ENCODE measurements at places on chromosomes 5 and 9. TPM values are rescaled to one million over a fixed set of nuclear protein-coding genes. Genes with fewer than 3 reads are reported as not detected.

GRCh38 chr9:37994639-37995347 is 74.2 kb downstream of the SHB start:
- no peak for DNase-seq

DNA sequence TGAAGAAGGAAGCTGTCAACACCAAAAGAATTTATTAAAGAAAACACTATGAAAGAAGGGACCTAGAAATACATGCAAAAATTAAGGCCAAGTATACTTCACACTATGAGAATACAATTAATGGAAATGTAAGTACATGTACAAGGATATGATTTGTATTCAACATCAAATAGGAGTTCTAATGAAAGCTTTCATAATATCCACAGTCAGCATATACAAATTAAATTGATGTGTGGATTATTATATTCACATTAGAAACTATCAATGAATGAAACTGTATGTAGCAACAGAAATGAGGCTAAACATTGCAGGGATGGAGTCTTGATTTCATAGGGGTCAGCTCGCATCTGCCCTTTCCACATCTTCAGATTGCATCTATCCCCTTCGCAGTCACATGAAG is 401.5 kb downstream of the CTNND2 start:
- DNase-seq = no peak

- no peak for DNase-seq
These were observed 262.9 kb downstream of the PIK3R1 start for GRCh38 chr5:68478301-68479095.

- DNase-seq = no peak
These were observed 222.5 kb downstream of the NXNL2 start for GRCh38 chr9:88757406-88758010.

- DNase-seq = no peak
These were observed 717.9 kb upstream of the WWC1 start for GRCh38 chr5:167573370-167574127.

DNA sequence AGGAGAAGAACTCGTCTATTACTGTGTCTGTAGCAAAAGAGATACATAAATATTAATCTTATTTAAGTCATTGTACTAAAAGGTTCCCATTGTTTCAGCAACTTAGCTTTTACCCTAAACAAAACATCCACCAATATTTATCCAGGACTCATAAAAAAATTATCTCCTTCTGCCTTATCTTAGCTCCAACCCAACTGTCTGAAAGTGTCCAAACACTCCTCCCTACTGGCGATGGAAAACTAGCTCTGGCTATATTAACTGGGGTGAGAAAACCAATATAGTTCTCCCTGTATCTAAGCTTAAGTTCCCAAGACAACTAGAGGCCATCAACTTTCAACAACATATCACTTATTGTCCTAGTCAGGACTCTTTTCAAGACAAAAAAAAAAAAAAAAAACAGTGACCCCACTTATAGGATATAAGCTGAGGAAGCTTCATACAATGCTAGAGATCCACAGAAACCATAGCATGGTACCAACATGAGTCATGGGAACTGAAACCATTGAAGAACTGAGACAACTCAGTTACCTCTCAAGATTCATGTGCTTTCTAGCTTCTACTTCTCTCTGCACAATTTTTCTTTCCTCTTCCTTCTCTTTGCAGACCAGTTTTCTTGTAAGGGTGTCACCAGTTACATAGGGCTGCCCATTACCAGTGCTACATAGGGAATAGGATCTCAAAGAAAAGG is 150.7 kb upstream of the RASA1 start:
- DNase-seq = no peak

GRCh38 chr9:106277966-106278365 is 583.6 kb downstream of the TMEM38B start:
- no peak for DNase-seq

GRCh38 chr5:65588694-65589093 is 25.6 kb downstream of the PPWD1 start:
- no peak for DNase-seq

DNA sequence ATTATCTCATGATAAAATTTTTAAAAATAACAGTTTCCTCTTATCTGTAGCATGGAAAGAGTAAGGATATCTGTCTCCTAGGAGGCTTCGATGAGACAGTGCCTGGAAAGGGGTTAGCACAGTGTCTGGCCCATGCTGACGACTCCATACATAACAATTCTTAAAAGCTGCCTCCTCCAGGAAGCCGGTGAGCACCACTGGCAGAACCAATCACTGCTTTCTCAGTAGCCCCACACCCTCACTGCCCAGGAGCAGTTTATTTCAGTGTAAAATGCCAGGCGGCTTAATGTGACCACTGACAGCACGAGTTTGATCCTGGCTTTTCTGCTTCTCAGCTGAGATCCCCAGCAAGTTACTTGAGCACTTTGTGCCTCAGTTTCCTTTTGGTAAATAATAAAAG is 1.2 kb upstream of the NIPAL4 start:
- no peak for DNase-seq

DNA sequence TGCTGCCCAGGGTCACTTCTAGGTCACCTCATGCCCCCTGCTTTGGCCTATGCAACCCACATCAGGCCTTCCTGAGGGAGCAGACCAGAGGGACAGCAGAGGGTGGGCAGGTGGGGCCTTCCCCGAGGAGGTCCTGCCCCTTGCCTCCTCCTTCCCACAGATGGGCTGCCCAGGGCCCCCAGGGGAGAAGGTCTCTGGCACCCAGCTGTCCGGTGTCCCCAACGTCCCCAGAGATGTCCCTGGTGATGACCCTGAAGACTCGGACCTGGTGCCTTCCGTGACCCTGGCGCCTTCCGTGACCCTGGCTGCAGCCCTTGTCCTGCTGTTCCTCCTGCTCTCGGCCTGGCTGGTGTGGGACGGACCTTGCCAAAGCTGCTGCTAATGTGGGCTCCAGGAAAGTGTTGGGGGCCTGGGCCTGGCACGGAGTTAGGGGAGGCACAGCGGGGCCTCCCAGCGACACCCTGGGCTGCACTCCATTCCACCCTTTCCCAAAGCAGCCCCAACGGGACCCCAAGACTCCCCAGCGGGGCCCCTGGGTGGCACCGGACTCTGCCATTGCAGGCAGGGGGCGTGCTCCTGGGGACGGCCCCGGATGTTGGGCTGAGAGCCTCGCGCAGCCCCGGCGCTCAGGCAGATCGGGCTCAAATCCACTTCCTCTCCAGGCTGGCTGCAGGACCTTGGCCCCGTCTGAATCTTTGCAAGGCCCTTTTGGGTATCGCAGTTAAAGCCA is 6.8 kb upstream of the SLC2A6 start:
- no peak for DNase-seq

DNA sequence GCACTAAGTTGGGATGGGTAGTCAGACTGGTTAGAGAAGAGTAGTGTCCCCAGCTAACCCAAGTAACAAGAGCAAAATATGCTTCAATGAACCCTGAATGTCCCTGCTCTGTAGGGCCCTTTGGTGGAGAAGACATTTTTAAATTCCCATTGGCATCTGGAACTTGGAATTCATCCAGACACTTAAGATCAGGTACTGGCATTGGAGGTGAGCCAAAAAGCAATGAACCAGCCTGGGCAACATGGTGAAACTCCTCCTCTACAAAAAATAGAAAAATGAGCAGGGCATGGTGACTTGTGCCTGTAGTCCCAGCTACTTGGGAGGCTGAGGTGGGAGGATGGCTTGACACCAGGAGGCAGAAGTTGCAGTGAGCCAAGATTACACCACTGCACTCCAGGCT is 58.9 kb upstream of the ZNF618 start:
- DNase-seq = no peak

DNA sequence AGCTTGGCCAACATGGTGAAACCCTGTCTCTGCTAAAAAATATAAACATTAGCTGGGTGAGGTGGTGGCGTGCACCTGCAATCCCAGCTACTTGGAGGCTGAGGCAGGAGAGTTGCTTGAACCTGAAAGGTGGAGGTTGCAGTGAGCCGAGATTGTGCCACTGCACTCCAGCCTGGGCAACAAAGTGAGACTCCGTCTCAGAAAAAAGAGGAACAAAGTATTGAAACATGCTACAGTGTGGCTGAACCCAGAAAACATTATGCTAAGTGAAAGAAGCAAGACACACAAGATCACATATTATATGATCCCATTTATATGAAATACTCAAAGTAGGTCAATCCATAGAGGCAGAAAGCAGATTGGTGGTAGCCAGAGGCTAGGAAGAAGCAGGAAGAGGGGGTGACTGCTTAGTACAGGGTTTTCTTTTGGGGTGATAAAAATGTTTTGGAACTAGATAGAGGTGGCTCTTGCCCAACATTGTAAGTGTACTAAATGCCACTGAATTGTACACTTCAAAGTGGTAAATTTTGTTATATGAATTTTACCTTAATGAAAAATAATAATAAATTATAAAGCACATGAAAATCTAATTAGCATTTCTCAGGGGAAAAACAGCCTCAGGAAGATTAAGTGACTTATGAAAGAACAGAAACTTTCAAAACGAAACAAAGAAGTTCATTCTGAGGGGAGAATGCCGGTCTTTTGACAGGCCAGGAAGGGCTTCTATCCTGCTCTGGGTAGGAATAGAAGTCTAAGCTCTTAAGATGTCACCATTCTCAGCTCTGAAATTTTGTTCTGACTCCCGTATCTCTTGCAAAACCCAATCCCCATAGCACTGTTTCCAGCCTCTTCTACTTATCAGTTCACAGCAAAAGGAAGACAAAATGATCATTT is 161.1 kb upstream of the TBCA start:
- no peak for DNase-seq

GRCh38 chr5:164127527-164127926 is 622.1 kb downstream of the MAT2B start:
- no peak for DNase-seq

- DNase-seq = no peak
These were observed 8.6 kb upstream of the CCNH start for GRCh38 chr5:87421307-87421706.

GRCh38 chr5:103256178-103256577 is 2.4 kb upstream of the MACIR start:
- DNase-seq = no peak

DNA sequence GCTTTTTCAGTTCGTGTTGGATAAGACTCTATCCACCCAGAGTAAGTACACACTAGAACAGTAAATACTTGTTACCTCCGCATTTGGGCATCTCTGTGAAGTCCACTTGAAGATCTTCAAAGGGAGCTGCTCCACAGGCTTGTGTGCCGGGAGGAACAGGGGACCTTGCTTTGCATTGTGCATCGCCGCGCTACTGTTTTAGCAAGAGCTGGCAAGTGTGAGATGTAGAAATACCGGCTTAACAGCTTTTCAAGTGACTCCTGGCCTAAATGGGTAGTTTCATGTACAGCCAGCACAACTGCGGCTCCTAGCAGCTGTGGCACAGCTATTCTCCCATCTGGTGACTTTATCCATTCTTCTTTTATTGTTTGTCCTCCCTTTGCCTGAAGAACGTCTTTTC is 8.4 kb upstream of the ZNF354C start:
- no peak for DNase-seq

- no peak for DNase-seq
These were observed 303.8 kb downstream of the EDIL3 start for GRCh38 chr5:84080908-84081307.

DNA sequence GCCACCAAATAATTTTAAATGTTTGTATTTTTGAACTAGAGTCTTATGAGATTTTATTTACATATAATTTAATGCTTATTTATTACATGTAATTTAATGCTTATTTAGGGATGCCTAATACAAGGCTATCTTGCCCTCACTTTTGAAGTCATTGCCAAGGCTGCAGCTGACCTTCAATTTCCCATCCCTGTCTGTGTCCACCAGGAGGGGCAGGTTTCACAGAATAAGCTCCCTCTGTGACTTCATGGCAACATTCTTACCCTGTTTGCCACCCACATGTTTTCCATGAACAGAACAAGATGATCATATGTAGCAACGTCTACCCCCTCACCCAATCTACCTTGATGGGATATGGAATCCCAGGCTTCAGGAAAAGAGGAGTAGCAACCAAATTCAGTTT is 27.0 kb downstream of the C5 start:
- no peak for DNase-seq

DNA sequence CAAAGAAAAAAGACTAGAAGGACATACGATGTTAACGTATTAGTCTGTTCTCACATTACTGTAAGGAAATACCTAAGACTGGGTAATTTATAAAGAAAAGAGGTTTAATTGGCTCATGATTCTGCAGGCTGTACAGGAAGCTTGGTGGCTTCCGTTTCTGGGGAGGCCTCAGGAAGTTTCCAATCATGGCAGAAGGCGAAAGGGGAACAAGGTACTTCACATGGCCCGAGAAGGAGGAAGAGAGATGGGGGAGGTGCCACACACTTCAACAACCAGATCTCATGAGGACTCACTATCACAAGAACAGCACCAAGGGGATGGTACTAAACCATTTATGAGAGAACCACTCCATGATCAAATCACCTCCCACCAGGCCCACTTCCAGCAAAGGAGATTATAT is 110.1 kb downstream of the CARTPT start:
- no peak for DNase-seq

- peak; percentile 95 for DNase-seq
These were observed 7.5 kb upstream of the ANKRD33B start for GRCh38 chr5:10556289-10556807.

GRCh38 chr9:5799314-5799713 is 33.6 kb downstream of the ERMP1 start:
- peak; percentile 7 for DNase-seq

GAS1 gene
- total RNA-seq = not detected

GFRA3 gene
- total RNA-seq = not detected

MYORG gene
- 3.1 TPM for total RNA-seq

FOXI1 gene
- total RNA-seq = not detected

ANKRD33B gene
- 32.1 TPM for total RNA-seq

LCN15 gene
- not detected for total RNA-seq

PRSS3 gene
- 1.0 TPM for total RNA-seq

CBY3 gene
- total RNA-seq = not detected
